Mesothelial cell of epicardium (in vitro differentiated cells): ENCODE measurements at places on chromosomes 16 and 17. TPM values are rescaled to one million over a fixed set of nuclear protein-coding genes. Genes with fewer than 3 reads are reported as not detected.
A peak's percentile ranks its signal among the peaks of the same experiment; 100 is the strongest.

GRCh38 chr17:6361733-6362132 is 73.2 kb downstream of the AIPL1 start:
- no peak for DNase-seq
- no peak overlapping the region for H3K4me3 ChIP-seq
- H3K4me1 ChIP-seq: peaks cover 5% of the 10 kb centered on the region
- no peak overlapping the region for H3K27ac ChIP-seq
- H3K27me3 ChIP-seq: peaks cover 1% of the 10 kb centered on the region
- no peaks in the 10 kb centered on the region for H3K36me3 ChIP-seq

- H3K27ac ChIP-seq: no peak overlapping the region
- peak; percentile 56 for DNase-seq
- peaks cover 63% of the 10 kb centered on the region for H3K27me3 ChIP-seq
Measured at GRCh38 chr17:64778240-64779097, 116.4 kb upstream of the SMURF2 start.

- no peaks in the 10 kb centered on the region for H3K27me3 ChIP-seq
- no peak for DNase-seq
- peaks cover 25% of the 10 kb centered on the region for H3K4me1 ChIP-seq
- peaks cover 12% of the 10 kb centered on the region for H3K36me3 ChIP-seq
Measured at GRCh38 chr17:57612202-57613071, 132.7 kb downstream of the CCDC182 start.

GRCh38 chr17:74455821-74456220 is 10.6 kb upstream of the CD300A start:
- H3K4me1 ChIP-seq: peaks cover 23% of the 10 kb centered on the region
- H3K27ac ChIP-seq: no peak overlapping the region
- no peak for DNase-seq
- H3K36me3 ChIP-seq: no peaks in the 10 kb centered on the region
- peaks cover 38% of the 10 kb centered on the region for H3K27me3 ChIP-seq

Gene CTRL
- total RNA-seq: 1.00 to 1.5 TPM (median 1.4 TPM) in 3 replicates

DNA sequence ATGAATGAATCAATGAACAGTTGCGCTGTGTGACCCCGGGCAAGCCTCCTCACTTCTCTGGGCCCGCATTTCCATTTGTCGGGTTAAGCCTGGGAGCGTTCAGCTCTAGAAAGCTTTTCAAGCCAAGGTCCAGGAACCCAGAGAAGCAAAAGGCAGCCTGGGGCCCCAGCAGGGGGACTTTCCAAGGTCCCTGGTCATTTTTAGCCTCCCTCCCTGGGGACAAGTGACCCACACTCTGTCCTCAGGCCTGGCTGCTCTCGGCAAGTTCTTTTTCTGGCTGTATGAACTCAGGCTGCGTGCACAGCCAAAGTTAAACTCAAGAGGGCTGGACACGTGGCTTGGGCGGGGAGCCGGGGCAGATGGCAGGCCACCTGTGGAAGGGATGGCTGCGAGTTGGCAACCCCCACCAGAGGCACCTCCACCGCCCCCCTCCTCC is 41.4 kb upstream of the CIBAR2 start:
- H3K36me3 ChIP-seq: no peaks in the 10 kb centered on the region
- no peak overlapping the region for H3K27ac ChIP-seq
- no peaks in the 10 kb centered on the region for H3K27me3 ChIP-seq
- DNase-seq: no peak
- H3K4me3 ChIP-seq: no peak overlapping the region

DNA sequence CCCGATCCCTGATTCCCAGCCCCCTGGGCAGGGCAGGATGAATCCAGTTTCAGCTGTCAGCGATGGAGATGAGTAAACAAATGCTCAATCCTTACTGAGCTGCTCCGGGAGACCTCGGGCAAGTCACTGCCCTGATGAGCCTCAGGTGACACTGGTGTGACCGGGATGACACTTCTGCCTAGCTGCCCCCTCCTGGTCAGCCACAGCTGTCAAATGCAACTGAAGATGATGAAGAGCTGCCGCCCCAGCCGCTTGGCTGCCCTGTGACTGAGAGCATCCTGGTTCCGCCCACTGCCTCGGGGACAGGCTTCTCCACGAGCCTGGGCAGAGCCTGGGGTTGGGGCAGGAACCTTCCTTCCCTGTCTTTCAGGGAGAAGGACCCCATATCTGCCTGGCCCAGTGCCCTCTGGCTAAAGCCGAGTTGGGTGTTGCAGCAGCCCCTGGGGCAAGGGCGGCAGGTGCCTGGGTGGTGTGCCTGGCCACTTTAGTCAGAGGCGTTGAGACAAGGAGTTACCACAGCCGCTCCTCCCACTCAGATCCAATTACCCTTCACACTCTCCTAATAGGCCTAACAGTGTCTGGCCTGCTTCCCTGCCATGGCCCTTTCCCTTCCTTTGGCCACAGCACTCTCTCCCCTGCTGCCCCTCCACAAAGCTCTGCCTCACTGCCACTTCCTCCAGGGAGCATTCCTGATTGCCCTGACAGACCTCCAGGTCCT is 5.5 kb downstream of the CCL17 start:
- no peak for DNase-seq
- H3K36me3 ChIP-seq: no peaks in the 10 kb centered on the region
- peaks cover 5% of the 10 kb centered on the region for H3K4me1 ChIP-seq
- no peak overlapping the region for H3K4me3 ChIP-seq
- H3K27ac ChIP-seq: peak overlapping the region; percentile 43
- peaks cover 9% of the 10 kb centered on the region for H3K27me3 ChIP-seq

- no peak for DNase-seq
- H3K36me3 ChIP-seq: peaks cover 8% of the 10 kb centered on the region
- peaks cover 53% of the 10 kb centered on the region for H3K4me1 ChIP-seq
- no peaks in the 10 kb centered on the region for H3K27me3 ChIP-seq
Measured at GRCh38 chr17:2107506-2107905, 52.6 kb downstream of the HIC1 start.

Gene FAAP100
- 35.4 to 37.2 TPM (median 36.0 TPM) in 3 replicates for total RNA-seq

DNA sequence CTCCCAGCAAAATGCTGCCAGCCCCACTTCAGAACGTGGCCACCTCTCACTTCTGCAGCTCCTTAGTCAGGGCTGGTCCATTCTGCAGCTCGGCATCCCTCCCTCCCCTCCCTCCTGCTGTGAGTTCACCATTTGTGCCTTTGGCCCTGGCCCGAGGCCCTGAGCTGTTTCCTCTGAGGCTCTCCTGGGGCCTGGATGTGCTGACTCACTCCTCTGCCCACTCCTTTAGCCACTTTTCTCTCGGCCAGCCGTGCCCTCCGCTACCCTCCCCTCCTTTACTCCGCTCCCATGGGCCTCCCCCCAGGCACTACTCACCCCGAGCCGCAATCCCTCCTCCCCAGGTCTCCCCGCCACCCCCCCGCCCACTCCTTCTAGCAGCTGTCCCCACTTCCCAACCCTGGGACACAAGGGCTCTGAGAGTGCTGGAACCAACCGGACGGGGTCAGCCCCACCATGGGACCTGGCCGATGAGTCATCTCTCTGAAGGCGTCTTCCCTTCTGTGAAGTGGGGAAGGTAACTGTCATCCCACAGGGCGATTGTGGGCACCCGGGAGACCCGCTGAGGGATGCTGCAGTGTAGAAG is 11.5 kb downstream of the KCNG4 start:
- H3K27ac ChIP-seq: no peak overlapping the region
- no peaks in the 10 kb centered on the region for H3K27me3 ChIP-seq
- H3K4me3 ChIP-seq: no peak overlapping the region
- H3K4me1 ChIP-seq: peaks cover 3% of the 10 kb centered on the region
- no peak for DNase-seq

Gene TUBG2
- 30.6 to 33.7 TPM (median 33.4 TPM) in 3 replicates for total RNA-seq

Gene PPY
- total RNA-seq: not detected in 3 replicates

DNA sequence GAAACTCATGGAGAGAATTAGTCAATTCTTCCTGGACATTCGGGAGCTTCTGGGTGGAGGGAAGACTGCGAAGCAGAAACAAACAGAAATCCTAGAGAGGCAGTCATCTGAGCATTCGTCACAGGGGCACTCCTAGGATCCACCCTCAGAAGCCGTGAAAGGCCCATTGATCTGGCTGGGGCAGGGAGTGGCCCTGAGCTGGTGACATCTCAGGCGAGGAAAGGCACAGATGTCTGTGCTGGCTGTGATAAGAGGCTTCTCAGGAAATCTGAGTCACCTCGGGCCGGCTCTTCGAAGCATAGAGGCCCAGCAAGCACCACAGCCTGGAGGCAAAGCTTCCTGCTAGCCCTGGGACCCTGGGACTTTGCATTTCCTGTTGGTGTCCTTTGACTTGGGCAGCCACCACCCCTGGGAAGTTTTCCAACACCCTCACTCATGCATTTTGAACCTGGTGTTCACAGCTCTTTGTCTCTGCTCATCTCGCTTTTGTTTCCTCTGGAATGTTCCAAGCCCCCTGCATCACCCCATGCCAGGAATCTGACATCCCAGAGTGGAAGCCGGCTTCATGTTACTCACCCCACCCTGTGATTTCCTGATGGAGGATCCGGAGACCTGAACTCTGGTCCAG is 23.3 kb upstream of the CDRT4 start:
- no peak for DNase-seq
- peaks cover 15% of the 10 kb centered on the region for H3K4me1 ChIP-seq
- H3K36me3 ChIP-seq: peaks cover 34% of the 10 kb centered on the region
- no peak overlapping the region for H3K4me3 ChIP-seq

DNA sequence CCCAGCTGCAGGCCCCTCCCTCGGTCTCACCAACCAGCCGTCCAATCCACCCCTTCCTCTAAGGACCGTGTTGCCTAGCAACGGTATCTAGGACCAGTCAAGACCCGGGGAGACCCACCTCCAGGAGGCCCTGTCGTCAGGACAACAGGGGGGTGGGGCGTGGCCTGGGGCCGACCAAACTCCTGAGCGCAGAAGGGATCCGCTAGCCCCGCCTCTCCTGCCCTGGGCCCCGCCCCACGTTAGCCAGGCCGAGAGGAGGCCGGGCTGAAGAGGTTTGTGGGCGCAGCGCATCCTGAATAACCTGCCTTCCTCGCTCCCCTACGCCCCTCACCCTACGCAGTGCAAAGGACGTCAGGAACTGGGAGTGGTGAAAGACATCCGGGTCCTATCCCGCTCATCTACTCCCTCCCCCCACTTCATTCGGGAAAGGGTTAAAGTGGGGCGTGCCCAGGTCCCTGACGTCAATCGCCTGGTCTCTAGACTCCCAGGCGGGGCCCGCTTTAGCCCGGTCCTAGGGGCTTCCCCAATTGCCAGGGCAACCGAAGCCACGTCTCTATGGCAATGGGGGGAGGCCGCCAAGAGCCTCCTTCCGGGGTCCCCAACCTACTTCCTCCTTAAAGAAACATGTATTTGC is 14.7 kb downstream of the DLG4 start:
- peak overlapping the region; percentile 68 for H3K4me3 ChIP-seq
- peak overlapping the region; percentile 77 for H3K27ac ChIP-seq
- peaks cover 6% of the 10 kb centered on the region for H3K36me3 ChIP-seq
- peaks cover 45% of the 10 kb centered on the region for H3K4me1 ChIP-seq
- no peaks in the 10 kb centered on the region for H3K27me3 ChIP-seq

DNA sequence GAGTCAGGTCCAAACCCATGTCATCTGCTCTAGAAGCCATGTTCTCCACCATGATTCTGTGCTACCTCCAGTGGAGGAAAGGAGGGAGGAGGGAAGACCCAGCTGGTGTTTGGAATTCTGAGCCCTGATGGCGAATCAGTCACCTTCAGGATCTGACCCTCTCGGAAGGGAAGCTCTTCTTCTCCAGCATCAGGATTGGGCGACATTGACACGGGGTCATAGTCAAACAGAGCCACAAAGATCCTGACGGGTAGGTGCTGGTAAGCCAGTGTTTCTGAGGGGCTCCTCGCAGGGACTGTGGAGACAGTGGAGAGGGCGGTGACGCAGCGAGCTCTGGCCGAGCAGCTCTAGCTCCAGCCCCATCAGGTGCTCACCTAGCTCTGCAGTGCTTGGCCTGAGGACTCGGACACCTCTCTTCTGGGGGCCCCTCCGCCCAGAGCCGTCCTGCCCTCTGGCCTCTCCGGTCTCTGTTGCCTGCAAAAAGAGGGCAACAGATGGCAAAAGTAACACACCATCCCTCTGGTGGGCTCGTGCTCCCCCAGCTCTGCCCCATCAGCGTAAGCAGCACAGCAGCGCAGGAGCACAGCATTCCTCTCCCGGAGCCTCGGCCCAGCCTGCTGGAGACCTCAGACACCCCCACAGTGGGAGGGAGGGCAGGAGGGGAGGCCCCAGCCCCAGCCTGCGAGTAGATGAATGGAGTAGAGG is 21.0 kb downstream of the TSPOAP1 start:
- no peaks in the 10 kb centered on the region for H3K4me1 ChIP-seq
- no peak overlapping the region for H3K27ac ChIP-seq
- no peaks in the 10 kb centered on the region for H3K27me3 ChIP-seq
- H3K36me3 ChIP-seq: peaks cover 2% of the 10 kb centered on the region

Gene EME2
- 32.3 to 41.5 TPM (median 35.2 TPM) in 3 replicates for total RNA-seq

- H3K27ac ChIP-seq: no peak overlapping the region
- peaks cover 5% of the 10 kb centered on the region for H3K36me3 ChIP-seq
- DNase-seq: no peak
- no peak overlapping the region for H3K4me3 ChIP-seq
- H3K27me3 ChIP-seq: no peaks in the 10 kb centered on the region
- H3K4me1 ChIP-seq: peaks cover 5% of the 10 kb centered on the region
Measured at GRCh38 chr17:57651996-57652395, 93.1 kb downstream of the CCDC182 start.

DNA sequence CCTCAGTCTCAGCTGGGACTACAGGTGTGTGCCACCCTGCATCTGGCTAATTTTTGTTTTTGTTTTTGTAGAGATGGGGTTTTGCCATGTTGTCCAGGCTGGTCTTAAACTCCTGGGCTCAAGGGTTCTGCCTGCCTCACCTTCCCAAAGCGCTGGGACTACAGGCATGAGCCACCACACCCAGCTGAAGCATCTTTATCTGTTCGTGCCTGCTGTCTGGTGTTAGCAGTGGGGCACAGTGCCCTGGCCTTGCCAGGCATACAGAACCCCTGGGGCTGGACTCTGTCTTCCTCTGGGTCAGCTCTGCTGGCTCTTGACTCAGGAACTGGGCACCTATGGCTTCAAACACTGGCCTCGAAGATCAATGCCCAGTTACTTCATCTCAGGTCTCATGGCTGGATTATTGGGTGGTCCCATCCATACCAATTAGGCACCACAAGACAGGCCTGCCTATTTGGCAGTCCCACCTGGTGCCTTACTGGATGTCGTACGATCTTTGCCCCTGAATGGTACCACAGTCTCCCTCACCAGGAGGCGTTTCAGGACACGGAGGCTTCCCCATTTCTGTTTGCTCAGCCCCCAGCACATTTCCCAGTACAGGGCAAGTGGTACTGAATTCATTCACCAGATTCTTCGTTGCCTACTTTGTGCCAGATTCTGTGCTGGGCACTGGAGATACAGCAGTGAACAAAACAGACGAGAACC is 99.3 kb downstream of the RAB11FIP4 start:
- DNase-seq: no peak
- H3K27me3 ChIP-seq: peaks cover 27% of the 10 kb centered on the region
- no peak overlapping the region for H3K27ac ChIP-seq
- peaks cover 20% of the 10 kb centered on the region for H3K4me1 ChIP-seq
- H3K4me3 ChIP-seq: no peak overlapping the region

Gene WNT3
- 64.2 to 66.4 TPM (median 65.7 TPM) in 3 replicates for total RNA-seq

DNA sequence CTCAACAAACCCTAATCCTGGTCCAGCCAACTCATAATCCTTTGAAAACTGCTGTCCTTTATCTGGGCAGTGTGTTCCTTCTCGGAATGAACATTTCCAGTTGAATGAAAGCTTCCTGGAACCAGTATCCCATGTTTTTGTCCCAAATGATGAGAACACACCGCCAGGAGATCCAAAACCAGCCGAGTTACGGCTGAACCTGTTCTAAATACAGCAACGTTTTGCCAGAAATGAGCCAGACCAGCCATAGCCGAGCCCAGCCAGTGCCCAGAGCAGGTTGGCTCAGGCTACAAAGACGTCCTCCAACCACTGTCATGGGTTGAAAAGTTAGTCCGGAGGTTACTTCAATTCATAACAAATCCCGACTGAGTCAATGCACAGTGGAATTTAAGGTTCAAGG is 67.6 kb upstream of the FOXF1 start:
- H3K27ac ChIP-seq: no peak overlapping the region
- H3K4me1 ChIP-seq: peaks cover 8% of the 10 kb centered on the region
- peaks cover 51% of the 10 kb centered on the region for H3K27me3 ChIP-seq
- H3K36me3 ChIP-seq: no peaks in the 10 kb centered on the region

- H3K27ac ChIP-seq: peak overlapping the region; percentile 57
- H3K36me3 ChIP-seq: no peaks in the 10 kb centered on the region
- no peaks in the 10 kb centered on the region for H3K27me3 ChIP-seq
- no peak for DNase-seq
Measured at GRCh38 chr17:73261952-73262675, 434 bp upstream of the CPSF4L start.
